Effector CD4-positive, alpha-beta T cell (primary cell): ENCODE measurements at places on chromosomes 6 and 20.

DNA sequence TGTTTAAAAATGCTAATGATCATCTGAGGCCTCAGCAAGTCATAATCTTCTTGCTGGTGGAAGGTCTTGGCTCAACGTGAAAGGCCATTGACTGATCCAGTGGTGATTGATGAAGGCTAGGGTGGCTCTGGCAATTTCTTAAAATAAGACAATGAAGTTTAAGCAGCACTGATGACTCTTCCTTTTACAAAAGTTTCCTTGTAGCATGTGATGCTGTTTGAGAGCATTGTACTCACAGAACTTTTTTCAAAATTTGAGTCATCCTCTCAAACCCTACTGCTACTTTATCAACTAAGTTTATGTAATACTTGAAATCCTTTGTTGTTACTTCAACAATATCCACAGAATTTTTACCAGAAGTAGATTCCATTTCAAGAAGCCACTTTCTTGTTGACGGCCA, 382.3 kb downstream of the ESR1 start:
- DNase-seq: no peak

GRCh38 chr6:99185525-99185924, 163.9 kb downstream of the FAXC start:
- DNase-seq: no peak

- DNase-seq: no peak
These were observed 18.4 kb upstream of the SLC22A1 start for GRCh38 chr6:160102956-160103824.

- DNase-seq: no peak
These were observed 58.6 kb downstream of the RPS12 start for GRCh38 chr6:132872923-132873322.

GRCh38 chr20:41619360-41620100, 1.4 kb upstream of the CHD6 start:
- DNase-seq: no peak

GRCh38 chr6:142334294-142334693, 32.5 kb downstream of the ADGRG6 start:
- no peak for DNase-seq

DNA sequence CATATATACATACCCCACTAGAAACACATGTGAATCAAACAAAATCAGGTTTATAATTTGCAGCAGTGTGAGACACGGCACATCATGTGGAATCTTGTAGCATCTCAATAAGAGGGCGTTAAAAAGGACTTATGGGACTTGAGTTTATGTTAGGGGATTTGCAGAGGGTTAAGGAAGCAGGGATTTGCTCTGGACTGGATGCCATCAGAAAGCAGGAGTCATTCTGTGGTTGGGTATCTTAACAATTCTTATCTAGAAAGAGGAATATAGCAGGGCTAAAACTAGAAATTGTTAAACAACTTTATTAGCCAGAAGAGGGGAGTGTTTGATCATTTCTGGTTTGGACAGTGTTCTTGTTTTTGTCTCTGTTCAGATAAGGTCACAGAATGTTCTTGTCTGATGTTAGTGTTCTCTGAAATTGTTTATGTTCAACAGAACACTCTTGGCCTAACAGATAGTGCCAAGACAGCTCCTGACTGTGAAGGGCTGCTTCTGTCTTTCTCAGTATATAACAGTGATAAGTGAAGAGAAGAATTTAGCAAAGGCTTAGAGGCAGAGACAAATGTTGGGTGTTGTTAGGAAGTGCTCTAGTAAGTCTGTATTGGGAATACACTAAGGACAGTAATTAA, 39.2 kb downstream of the LIN28B start:
- no peak for DNase-seq

DNA sequence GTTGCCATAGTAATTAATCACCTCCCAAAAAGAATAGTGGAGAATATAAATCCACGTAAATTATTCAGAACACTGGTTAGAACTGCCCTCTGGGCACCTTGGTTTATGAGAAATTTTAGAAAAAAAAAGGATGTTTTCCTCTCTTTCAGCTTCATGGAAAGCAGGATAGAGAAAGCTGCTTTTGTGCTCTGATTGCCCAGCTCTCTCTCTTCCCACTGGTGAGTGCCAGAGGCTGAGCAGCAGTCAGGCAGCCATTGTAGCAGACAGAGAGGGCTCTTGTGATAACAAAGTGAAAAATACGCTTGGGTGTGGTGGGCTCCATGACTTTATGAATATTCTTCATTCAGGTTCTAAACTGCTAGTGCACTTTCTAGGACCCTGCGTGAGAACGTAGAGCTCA, 26.4 kb downstream of the SLC35F1 start:
- DNase-seq: no peak

GRCh38 chr6:113995634-113996033, 24.7 kb upstream of the HDAC2 start:
- no peak for DNase-seq

GRCh38 chr20:44916586-44916985, 6.7 kb downstream of the PABPC1L start:
- no peak for DNase-seq

DNA sequence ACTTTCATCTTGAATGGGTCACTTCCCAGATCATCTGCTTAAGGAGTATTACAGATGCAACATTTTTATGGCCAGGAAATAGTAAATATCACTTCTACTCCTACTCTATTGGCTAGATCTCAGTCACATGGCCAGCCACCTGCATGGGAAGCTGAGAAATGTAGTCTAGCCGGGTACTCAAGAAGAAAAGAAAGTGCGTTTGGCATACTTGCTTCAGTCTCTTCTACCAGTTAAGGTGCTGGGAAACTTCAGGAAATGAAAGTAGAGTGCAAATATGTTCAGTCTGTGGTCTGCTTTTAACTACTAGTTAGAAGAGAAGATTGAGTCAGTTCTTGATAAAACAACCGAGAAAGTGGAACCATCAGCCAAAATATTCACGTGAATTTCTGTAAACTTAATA, 129.2 kb downstream of the PDSS2 start:
- no peak for DNase-seq

DNA sequence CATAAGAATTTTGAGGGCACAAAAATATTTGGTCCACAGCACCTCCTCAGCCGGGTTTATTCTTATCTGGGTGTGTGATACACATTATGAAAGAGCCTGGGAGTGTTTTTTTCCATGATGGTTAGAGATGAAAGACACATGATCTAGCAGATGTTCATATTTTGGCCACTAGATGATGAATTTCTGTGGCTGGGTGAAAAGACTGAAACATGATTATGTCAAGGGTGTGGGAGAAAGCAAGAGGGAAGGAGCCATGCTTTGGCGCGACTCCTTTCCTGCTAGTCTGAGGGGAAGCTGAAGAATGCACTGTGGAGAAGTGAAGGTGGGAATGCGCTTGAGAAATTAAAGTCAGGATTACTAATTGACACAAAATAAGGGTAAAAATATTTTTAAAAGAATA, 102.3 kb downstream of the SH3BGRL2 start:
- no peak for DNase-seq

DNA sequence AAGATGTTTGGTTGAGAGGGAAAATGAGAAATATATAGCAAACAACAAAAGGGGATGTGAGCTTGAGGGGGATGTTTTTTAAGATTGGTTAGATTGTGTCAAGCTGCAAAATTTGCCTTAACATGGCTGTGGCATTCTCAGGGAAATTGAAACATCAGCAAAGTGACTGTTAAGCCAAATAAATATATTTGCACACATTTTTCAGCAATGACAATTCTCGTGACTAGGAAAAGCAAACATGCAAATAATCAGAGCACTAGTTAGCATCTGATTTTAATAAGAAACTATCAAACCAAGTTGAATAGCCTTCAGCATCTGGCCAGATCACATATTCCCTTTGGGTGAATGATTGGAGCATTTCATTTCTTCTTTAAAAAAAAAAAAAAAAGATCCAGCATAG, 262.8 kb downstream of the TBC1D7 start:
- no peak for DNase-seq

- DNase-seq: no peak
These were observed 85.6 kb downstream of the UBE3D start for GRCh38 chr6:82980086-82980485.

- no peak for DNase-seq
These were observed 149.8 kb downstream of the BTBD9 start for GRCh38 chr6:38489951-38490350.

DNA sequence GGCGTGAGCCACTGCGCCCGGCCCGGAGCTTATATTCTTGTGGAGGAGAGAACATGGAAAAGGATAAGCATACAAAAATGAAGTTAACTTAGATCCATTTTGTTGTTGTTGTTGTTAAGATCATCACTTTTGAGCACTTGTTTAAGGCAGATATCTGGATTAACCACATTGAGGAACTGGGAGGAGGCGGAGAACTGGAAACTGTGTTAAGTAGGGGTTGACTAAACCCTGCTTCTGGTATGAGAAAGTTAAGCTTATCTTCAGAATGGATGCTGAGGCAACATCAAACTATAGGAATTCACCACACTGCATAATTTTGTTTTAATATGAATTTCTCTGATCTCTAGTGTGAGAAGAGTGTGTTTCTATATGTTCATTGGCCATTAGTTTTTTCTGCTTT, 57.6 kb downstream of the GCNT2 start:
- DNase-seq: no peak

- DNase-seq: peak; percentile 59
These were observed 773 bp upstream of the AHI1 start for GRCh38 chr6:135498185-135498841.

GRCh38 chr6:111358454-111358853, 124.6 kb downstream of the REV3L start:
- no peak for DNase-seq

GRCh38 chr6:33175436-33176069, 16.7 kb downstream of the COL11A2 start:
- DNase-seq: no peak

GRCh38 chr20:38173237-38174156, 8.4 kb upstream of the TGM2 start:
- DNase-seq: no peak

GRCh38 chr20:1507276-1507675, 16.1 kb upstream of the SIRPB2 start:
- DNase-seq: no peak

DNA sequence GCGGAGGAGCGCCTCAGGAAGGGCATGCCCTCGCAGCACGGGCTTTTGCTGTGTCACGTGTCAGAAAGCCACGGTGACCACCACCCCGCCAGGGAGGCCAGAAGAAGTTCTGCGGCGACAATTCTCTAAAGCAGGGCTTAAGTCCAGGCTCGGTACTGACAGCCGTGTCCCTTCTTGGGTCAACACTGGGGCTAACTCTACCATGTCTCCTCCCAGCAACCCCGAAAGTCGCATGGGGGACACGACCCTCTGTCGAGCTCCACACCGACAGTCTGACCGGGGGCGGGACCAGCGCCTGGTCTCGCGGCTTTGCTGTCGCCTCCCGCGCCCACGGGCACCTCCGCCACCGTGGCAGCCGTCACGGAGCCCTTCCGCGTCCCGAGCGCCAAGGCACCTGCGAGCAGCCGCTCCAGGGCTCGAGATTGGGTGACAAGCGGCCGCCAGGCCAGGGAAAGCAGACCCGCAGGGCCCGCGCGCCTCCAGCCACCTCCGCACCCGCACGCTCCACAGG, 534 bp downstream of the NANP start:
- peak; percentile 2 for DNase-seq

GRCh38 chr6:78308025-78308424, 559.3 kb upstream of the IRAK1BP1 start:
- no peak for DNase-seq

GRCh38 chr6:107822176-107823046, 1.7 kb downstream of the SCML4 start:
- peak; percentile 47 for DNase-seq

GRCh38 chr20:37896932-37897548, 5.9 kb upstream of the VSTM2L start:
- no peak for DNase-seq

DNA sequence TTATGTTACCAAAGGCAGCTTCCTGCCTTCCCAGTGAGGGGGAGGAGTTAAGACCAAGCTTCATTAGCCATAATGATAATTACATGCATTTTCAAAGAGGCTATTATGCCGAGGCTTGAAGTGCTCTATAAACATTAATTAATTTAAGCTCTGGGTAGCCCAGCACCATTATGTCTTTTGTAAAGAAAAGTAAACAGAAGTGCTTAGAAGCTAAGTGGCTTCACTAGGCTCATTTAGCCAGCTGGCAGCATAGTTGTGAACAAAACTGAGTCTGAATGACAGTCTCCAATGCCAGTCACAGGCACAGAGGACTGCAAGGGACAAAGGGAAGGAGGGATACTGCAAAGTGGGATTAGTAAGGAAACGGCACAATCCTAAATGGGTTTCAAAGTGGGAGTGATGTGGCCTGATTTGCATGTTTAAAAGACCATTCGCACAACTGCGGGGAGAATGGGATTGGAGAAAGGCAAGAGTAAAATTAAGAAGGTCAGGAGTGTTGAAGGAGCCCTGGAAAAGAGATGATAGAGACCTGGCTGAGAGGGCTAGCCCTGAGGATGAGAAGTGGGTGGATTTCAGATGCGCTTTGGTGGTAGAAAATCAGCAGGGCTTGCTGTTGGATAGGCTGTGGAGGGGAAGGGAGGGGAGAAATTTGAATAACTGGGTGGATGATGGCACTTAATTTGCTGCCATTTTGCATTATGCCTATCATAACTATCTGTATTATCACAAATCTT, 20.1 kb upstream of the ISM1 start:
- DNase-seq: no peak

DNA sequence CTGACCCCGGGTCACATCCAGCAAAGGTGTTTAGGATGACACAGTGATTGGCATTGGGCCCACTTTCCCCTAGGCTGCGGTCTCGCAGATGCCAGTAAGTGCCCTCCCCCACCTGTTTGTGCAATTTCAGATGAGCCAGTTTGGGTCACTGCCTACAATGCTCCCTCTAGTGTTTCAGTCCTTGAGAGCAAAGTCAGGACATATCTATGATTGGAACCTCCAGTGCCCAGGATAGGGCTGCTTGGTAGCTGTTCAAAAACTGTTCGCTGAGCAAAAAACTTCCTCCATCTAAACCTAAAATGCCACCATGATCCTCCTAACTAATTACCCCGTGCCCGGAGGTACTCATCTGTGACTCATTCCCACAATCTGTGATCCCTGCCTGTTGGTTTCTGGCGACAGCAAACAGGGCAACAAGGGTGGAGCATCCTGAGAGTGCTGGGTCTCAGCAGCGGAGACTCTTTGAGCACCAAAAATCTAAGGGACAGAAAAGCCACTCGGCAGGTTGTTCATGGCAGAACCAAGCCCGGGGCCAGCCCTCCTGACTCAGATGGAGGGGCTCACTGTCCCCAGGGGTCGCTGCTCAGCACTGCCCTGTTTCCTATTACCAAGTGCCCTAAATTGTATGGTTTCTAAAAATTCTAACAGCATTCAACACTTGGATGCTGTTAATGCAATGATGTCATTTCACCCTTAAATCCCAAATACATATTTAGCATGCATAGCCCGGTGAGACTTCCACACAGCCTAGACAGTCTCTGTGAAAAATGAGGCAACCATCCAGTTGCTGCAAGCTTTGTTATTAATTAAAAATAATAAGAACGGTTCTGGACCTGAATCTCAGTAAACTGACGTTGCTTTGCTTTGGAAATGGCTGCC, 5.0 kb downstream of the VSX1 start:
- no peak for DNase-seq

DNA sequence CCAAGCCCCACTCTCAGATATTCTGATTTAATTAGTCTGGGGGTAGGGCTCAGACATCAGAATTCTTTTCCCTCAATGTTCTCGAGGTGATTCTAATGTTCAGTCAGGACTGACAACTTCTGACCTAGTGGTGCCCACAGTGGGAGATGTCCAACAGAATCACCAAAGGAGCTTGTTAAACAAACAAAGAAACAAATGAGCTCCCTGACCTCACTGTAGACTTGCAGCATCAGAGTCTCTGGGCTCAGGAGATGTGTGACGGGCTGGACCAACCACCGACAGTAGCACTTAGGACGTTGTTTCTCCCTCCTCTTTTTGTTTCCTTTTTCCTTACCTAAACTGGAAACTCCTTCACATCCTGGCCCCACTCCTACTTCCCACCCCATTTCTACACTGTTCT, 49.3 kb downstream of the CLIC5 start:
- no peak for DNase-seq
